Amniotic epithelial cell (primary cell): ENCODE measurements at places on chromosomes 3 and 15.

GRCh38 chr3:82054849-82055248, 293.4 kb upstream of the GBE1 start:
- no peak for DNase-seq

DNA sequence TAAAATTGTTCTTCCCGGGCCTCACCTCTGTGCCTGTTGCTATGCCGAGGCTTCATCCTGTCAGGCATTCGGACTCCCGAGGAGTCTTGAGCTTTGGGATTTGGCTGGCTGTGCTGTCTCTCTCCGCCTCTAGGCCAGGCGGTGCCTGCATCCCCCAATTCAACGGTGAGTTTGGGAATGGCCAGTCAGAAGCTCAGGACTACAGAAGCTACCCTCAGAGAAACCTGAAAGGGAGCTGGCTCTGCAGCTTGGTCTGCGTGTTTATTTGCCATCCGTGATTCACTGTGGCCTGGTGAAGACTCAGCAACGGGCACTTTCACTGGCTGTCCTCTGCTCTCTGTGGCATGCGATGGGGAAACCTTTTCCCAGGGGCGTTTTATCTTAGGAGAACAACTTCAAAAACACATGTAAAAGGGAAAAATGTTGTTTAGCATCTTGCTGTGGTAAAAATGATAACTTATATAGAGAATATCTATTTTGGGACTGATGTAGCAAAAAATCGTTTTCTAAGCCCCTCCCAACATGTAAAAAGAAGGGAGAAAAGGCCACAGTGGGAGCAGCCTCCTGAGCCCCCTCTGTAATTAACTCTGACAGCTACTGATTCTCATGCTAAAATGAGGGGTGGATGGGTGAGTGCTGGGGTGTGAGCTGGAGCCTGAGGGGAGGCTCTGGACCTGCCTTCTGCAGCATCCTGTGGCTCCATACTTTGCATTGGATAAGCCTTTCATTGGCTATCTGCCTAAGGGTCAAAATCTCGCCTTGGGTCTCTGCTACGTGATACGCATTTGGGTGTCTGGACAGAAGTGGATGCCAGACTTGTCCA, 103.4 kb upstream of the KLHL25 start:
- DNase-seq = peak; percentile 7

- DNase-seq = no peak
These were observed 107.7 kb downstream of the MYO5A start for GRCh38 chr15:52421029-52421428.

- no peak for DNase-seq
These were observed 61.9 kb downstream of the ANO10 start for GRCh38 chr3:43559961-43560360.

GRCh38 chr15:59186501-59186900, 20.1 kb upstream of the LDHAL6B start:
- peak; percentile 86 for DNase-seq

DNA sequence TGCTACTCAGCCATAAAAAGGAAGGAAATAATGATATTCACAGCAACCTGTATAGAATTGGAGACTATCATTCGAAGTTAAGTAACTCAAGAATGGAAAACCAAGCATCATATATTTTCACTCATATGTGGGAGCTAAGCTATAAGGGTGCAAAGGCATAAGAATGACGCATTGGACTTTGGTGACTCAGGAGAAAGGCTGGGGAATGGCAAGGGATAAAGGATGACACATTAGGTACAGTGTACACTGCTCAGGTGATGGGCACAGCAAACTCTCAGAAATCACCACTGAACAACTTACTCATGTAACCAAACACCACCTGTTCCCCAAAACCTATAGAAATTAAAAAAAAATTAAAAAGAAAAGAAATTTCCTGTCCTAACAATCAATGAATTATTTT, 42.7 kb downstream of the ALCAM start:
- no peak for DNase-seq

GRCh38 chr15:90829942-90830440, 38.4 kb upstream of the FURIN start:
- DNase-seq = no peak
